Cardiac muscle cell (in vitro differentiated cells and primary cell): ENCODE measurements at places on chromosomes 16 and 17. TPM values are rescaled to one million over a fixed set of nuclear protein-coding genes. Genes with fewer than 3 reads are reported as not detected.

PARN gene
- total RNA-seq, result 22.4 TPM in 2 replicates

GRCh38 chr17:76492123-76492988 lies 8.9 kb downstream of the RHBDF2 start:
- DNase-seq, result no peak

- no peak for DNase-seq
Measured at GRCh38 chr17:6126768-6127167, 56.6 kb downstream of the WSCD1 start.

GJC1 gene
- total RNA-seq, result 25.8 and 37.3 TPM in 2 replicates

DNA sequence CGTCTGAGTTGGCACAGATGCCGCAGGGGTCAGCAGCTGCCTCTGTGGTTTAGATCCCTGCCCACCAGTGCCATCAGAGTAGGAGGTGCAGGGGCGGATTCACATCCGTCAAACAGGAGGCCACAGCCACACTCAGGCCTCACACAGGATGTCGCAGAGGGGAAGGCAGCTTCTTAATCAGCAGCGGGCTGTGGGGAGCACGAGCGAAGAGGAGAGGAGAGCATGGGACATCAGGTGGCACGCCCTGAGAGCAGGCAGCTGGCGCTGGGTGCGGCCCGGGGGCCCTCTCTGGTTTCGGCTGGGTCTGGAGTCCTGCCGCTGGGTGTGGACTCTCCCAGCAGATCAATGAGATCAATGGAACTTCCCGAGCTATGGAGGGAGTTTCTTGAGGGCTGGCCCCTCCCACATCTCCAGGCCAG lies 9.6 kb downstream of the LLGL2 start:
- DNase-seq, result no peak

DNA sequence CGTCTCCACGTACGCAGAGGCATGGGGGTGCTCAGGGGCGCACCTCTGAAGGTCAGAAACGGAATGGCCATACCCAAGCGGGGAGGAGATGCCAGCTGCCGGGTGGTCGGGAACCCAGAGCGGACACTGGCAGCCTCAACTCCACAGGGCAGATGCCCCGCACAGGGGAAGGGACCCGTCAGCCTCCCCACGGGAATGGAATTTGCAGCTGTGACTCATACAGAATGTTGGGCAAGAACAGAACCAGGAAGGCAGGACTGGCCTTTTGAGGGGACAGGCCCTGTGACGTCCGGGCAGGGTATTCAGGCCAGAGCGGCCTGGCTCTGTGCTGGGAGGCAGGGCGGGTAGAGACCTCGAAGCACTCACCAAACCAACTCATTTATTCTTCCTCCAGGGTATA lies 7.5 kb downstream of the TK1 start:
- peak; percentile 67 for DNase-seq

BPTF gene
- 43.9 and 83.9 TPM in 2 replicates for total RNA-seq

DNA sequence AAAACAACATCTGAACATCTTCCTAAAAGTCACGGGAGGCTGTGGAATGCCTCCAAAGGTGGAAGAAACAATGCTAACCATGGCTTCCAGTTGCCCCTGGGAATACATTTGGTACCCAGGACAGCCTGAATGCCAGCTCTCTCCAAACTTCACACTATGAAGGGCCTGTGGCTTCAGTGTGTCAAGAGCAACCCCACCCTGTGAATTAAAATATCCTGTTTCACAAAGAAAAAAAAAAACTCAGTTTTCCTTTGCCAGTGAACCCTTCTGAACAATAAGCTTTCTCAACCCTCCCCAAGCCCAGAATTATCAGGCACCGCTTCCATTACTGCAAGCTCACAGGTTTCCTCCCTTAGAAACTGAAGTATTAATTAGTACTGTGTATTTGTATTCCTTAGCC lies 69.8 kb downstream of the SLC39A11 start:
- no peak for DNase-seq

DNA sequence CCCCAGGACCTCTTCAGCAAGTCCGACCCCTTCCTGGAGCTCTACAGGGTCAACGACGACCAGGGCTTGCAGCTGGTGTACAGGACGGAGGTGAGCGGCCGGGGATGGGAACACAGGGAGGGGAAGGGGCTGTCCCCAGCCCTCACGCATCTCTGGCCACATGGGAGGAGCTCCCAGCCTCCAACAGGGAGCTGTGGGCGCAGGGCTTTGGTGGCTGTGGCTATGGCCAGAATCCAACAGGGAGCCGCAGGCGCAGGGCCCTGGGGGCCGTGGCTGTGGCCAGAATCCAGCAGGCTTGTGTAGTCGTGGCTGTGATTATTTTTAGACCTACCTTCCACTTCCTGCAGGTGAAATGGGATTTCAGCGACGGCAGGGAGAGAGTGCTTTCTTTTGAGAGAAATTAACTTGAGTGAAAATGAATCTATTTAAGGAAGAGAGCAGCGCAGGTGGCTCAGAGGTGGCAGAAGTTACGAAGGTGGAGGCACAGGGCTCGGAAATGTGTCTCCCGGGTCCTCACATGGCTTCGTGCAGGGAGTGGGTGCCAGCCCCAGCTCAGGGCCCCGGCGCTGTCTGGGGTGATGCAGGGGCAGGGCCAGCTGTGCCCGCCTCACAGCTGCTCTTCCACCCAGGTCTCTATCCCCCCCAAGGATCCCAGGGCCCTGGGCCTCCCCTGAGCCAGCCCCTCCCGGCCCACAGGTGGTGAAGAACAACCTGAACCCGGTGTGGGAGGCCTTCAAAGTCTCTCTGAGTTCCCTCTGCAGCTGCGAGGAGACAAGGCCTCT lies 9.4 kb downstream of the CPNE7 start:
- DNase-seq, result no peak

TVP23A gene
- 2.0 and 2.5 TPM in 2 replicates for total RNA-seq

DNA sequence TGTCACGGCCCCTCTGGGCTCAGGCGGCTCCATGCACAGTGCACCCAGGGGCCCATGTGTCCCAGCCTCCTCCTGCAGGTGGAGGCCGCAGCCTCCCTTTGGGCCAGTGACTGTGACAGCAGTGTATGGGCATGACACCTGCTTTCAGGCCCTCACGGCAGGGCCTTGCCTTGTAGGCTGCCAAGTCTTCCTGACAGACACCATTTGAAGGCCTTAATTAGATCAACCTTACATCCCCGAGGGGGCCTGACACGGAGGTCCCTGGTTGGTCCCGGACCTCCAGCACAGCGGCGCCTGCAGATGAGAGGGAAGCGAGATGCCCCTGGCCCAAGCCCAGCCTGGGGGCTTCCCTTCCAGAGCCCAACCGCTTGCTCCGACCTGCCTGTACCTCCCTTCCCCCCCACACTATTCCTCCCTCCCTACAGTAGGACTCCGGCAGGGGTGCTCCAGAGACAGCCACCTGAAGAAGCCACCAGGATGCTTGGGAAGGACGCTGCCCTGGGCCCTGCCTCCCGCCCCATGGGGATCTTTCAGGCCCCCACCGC lies 31.9 kb downstream of the BAIAP2 start:
- DNase-seq, result no peak

RAPGEFL1 gene
- total RNA-seq, result 7.1 and 12.2 TPM in 2 replicates

DNA sequence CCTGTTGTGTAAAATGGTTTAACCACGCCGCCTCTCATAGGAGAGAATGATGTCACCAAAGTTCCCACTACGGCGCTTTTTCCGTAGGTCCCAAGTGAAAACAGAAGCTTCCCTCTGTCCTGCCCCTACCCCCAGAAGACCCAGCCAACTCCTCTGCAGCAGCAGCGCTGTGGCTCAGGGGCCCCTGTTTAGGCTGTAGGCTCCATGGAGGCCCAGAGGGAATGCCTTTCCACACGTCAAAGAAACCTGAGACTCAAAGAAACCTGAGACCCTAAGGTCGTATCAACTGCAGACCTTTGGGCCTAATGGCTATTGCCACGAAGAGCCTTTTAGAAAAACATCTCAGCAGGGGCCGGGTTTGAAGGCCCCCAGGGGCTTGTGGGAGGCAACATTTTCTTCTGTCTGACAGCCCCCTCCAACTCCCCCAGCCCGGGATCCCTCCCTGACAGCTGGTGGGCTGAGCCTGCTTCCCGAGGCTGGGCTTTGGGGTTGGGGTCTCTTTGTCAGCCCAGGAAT lies 43.1 kb upstream of the MEAK7 start:
- DNase-seq, result peak; percentile 81

DNA sequence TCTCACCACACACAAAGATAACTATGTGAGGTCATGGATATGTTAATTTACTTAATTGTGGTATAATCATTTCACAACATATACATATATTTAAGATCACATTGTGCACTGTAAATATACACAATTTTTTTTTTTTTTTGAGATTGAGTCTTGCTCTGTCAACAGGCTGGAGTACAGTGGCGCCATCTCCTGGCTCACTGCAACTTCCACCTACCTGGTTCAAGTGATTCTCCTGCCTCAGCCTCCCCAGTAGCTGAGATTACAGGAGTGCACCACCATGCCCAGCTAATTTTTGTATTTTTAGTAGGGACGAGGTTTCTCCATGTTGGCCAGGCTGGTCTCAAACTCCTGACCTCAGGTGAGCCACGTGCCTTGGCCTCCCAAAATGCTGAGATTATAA lies 11.5 kb upstream of the PRSS54 start:
- no peak for DNase-seq
